ENCODE measurements at places on chromosomes 7 and 10.

DNA sequence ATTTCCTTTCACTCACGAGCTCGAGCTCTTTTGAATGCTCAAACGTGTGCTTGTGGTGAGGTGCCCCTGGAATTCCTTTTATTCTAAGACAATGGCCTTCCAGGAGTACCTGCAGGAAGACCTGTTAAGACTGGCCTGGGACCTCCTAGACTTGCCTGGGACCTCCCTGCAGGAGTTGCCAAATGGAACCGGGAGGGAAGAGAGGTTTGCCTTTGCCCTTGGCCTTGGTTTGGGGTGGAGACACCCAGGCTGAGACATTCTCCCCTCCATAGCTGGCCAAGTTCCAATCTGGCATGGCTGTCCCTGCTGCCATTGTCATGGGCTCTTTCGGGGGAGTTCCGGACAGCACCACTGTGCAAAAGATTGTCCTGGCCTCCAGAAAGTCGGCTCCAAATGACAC, 39.7 kb downstream of the DNAJB12 start:
- DNase-seq: no peak

GRCh38 chr7:123573896-123574467, 16.4 kb upstream of the NDUFA5 start:
- no peak for DNase-seq

DNA sequence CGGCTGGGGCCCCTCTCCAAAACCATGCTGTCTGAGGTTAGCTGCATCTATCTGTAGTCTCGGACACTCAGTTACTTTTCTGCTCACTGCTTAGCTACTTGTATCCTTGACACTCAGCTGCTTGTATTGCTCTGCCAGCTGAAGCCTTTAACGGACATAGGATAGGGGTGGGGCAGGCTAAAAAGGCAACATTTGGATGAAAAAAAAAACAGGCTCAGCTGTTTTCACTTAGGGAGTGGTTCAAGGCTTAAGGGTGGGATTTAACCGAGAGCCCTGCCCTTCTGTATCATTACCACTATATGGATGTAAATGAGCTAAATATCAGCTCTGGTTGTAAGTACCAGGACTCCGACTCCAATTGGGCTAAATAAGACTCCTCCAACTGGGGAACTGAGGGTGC, 28.6 kb downstream of the LSMEM1 start:
- DNase-seq: no peak

DNA sequence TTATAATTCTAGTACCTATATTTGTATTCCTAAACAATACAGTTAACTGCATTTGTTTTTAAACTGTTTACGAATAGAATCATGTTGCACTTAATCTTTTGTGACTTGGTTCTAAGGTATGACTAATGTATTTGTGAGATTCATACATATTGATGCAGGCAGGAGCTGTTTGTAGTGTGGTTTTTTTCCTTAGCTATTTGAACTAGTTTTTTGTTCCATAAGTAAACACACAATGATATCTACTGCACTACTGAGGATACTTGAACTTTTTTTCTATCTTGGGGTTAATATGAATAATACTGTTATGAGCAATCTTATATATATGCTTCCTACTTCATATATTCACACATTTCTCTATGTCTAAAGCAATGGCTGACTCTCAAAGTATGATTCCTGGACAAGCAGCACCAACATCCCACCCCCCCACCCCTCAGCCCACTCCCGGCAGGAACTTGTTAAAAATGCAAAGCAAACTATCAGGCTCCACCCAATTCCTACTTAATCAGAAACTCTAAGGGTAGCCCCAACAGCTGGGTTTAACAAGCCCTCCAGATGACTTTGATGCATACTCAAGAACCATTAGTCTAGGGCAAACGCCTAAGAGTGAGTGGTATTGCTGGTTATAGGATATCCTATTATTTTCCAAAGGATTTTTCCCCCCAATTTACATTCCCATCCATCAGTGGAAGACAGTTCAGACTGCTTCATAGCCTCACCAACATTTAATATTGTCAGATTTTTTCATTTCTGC, 25.8 kb downstream of the BRAF start:
- peak; percentile 73 for DNase-seq

DNA sequence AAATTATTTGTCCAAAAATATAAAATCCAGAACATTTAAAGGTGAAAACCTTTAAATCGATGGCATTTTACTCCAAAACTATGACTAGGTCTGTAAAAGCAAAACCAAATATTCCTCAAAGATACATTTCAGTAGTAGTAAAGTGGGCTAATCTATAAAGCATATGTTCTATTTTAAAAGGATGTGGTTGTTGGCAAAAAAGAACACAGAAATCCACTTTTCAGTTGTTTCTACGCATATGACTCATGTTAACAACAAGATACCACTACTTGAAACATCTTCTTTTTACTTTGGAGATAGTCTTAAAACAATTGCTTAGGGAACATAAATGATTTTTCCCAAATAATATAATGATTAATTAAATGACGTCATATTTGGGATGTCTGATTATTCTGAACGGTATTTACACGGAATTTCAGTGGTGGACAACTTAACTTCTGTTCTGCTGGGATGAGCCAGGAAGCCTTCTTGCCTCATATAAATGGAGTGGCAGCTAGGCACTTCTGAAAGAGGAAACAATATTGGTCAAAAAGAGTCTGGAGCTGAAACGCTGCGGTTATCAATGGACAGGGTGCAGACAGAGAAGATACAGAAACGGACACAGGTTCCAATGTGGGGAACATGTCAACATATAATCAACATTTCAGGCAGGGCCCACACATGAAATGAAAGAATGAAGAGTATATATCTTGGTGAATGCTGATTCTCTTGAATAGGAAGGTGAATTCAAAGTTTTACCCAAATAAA, 78.5 kb downstream of the ETV1 start:
- no peak for DNase-seq

DNA sequence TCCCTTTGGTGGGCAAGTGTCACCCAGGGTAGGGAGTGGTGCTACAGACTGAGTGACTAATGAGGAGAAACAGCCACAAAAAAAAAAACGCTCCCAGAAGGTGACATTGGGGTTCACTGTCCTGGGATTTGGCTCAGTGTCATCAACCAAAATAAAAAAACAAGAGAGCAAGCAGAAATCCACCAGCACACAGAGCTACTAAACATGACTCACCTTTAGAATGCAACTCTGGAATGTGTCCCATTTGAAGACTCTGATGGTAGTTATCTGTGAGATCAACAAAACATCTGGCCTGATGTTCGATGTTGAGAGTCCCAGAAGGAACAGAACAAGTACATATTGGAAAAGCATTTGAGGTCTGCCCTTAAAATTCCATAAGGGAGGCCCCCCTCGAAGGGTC, 200.3 kb upstream of the LYZL2 start:
- DNase-seq: no peak

GRCh38 chr10:23037561-23037960, 57.8 kb upstream of the MSRB2 start:
- no peak for DNase-seq

GRCh38 chr10:131271195-131271880, 40.2 kb downstream of the TCERG1L start:
- DNase-seq: no peak

- no peak for DNase-seq
These were observed 231.3 kb upstream of the NPY start for GRCh38 chr7:24052572-24053260.

GRCh38 chr10:124092250-124092859, 1.0 kb downstream of the CHST15 start:
- no peak for DNase-seq

DNA sequence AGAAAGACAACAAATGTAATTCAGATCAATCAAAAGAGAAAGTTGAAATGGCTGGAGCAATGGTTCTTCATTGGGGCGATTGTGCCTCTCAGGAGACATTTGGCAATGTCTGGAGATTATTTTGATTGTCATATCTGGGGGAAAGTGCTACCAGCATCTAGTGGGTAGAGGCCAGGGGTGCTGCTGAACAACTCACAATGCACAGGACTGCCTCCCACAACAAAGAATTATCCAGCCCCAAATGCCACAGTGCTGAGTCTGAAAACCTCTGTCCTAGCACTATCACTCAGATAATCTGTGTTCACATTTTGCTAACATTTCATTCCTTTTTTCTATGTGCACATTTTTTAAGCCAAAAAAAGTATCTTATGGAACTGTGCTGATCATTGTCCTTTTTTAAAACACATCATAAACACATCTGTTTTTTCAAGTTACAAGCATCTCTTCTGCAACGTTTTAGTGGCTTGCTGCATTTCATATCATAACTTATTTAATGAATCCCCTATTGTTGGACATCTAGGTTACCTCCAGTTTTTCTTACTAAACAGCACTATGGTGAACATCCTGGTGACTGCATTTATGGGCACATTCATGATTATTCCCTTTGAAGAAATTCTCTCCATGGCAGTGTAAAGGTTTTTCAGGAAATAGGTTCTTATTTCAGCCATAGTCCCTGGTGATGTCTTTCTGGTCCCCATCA, 114.2 kb downstream of the C10orf105 start:
- no peak for DNase-seq

GRCh38 chr7:20741801-20742200, 44.9 kb downstream of the SP8 start:
- no peak for DNase-seq

DNA sequence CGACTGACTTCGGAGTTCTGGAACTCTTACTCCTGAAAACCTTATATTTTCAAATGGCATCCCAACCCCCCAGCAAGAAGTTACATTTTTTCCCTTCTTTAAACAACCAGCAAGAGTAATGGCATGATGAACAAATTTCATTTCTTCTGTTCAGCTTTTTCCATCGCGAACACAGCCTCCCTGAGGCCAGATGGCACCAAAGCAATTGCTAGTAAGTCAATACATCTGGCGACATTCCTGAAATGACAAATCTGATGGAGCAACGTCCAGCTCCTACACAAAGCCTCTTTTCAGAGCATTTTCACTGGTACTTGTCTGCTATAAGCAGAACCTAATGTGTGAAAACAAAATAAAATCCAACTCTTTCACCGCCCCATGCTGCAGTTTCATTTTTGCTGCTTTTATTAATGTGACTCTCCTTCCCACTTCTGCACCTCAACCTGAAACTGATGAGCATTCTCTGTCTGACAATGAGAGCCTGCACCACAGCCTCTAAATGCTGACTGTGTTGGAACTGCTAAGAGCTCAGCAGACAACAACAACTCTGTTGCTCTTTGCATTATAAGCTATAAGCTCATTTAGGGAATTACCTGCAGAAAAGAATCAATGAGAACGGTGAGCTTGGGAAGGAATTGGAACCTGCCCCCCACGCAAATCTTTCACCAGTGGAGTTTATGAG, 229.8 kb downstream of the FGFR2 start:
- DNase-seq: no peak

DNA sequence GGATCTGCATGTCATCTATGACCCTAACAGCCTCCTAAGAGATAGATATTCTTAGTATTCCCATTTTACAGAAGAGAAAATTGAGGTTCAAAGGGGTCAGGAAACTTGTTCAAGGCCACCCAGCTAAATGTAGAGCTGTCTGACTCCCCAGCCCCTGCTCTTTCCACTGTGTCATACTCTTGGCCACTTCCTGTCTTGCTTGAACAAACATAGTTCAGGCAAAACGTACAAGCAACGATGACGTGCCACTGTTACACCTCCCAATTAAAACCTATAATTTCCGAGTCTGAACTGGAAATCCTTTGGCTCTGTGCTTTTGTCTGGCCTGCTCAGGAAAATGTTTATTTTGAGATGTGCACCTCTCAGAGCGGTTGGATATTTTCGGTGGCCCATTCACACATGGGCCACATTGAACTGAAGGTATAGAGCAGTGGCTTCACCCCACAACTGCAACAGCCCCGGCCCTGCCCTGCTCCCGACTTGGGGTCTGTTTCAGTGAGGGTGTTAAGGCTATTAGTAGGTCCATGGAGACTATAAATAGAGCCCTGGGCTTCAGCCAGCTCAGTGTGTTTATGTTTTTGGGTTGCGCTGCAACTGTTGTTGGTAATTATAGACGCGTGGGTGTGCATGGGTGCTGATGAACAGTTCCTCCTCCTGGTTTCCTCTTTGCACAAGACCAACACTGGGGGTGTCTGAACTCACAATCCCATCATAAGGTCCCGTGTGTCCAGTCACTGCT, 172.3 kb upstream of the ADO start:
- DNase-seq: no peak

GRCh38 chr7:77765481-77765880, 32.8 kb downstream of the TMEM60 start:
- no peak for DNase-seq

DNA sequence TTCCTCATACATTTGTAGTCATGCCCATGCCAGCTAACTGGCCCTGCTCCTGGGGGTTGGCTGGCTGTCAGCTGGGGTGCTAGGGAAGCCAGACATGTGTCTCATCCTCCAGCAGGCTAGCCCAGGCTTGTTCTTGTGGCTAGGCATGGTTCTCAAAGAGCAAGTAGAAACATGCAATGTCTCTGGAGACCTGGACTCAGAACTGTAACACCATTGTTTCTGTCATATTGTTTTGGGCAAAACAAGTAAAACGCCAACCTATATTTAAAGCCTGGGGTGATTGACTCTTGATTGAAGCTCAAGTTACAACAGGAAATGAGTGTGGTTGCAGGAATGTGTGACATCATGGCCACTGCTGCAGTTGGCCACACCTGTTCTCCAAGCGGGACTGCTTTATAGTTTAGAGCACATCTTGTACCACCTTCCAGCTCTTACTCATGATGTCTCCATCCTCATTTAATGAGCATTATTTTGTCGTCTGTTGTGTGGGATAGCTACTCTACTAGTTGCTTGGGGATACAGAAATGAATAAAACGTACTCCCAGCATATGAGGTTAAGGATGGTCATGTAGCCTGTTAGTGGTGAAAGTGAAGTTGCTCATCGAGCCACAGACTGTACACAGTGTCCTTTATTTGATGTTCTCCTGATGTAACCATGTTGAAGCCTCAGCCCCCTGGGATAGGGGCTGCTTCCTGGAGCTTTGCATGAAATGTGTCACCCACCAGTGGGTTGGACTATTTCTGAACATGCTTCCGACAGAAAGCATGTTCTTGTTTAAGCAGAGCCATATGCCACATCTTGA, 168.4 kb downstream of the SORCS3 start:
- no peak for DNase-seq

GRCh38 chr7:151795168-151795811, 81.6 kb downstream of the PRKAG2 start:
- DNase-seq: no peak

GRCh38 chr7:42745357-42746059, 166.4 kb downstream of the C7orf25 start:
- DNase-seq: no peak

GRCh38 chr10:79488870-79489269, 23.5 kb upstream of the EIF5AL1 start:
- no peak for DNase-seq

GRCh38 chr10:613271-614138, 76.0 kb downstream of the DIP2C start:
- no peak for DNase-seq

DNA sequence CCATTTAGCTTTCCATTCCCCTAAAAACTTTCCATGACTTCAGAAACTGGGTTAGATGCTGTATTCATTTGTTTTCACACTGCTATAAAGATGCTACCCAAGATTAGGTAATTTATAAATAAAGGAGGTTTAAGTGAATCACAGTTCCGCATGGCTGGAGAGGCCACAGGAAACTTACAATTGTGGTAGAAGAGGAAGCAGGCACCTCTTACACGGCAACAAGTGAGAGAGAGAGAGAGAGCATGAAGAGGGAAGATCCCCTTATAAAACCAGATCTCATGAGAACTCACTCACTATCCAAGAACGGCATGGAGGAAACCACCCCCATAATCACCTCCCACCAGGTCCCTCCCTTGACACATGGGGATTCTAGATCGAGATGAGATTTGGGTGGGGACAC, 336.8 kb downstream of the TFEC start:
- DNase-seq: no peak
